ENCODE measurements at places on chromosomes 5 and 9.

DNA sequence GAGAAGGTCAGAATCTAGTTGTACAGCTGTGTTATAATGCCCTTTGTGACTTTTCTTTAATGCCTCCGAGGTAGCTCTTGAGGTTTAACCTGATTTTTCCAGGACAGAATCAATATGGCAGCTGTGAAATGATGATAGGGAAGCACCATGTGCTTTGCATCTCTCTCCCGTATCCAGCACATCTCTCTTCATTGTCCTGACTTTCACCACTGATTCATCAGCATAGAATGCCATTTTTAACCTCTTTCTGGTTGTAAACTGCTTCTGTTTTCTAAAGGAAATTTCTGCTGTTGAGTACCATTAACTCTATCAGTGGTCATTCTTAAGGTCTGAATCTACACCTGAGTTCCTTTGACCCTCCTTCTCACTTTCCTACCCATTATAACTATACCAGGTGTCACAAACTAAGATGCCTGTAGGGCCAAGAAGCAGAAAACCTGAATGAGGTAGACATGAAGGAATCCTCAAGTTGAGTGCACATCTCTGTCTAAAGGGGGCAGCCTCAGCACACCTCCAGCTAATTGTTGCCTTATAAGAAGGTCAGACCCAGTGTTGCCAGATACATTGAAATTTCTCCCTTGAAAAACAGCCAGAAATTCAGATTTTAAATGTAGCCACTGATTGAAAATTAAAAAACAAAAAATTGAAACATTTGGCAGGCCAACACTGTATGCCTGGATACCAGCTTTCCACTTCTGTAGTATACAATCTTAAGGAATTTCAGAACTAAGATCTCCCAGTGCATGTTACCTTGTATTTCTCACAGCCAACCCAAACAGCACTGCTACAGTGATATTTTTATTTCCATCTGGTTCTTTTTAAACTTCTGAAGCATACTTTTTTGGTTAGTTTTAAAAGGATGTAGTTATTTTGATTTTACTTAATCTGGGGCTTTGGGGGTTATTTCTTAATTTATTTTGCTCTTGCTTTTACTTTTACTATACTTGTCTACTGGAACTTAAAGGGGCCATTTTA, 35.8 kb upstream of the TLX3 start:
- DNase-seq: no peak

DNA sequence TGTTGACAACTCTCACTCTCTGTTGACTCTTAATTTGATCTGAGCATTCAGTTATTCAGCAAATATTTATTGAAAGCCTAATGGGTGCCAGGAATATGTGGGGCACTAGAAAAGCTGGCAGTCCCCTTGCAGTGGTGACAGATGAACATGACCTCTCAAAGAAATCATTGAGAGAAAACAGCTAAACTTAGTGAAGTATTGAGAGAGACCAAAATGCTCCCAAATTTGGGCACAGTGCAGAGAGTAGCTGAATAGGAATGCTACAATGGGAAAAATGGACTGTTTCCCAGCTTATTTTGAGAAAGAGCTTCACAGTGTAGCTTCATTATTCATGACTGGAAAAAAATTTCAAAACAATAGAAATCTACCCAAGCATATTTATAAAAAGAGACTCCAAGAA, 257.9 kb downstream of the SGCD start:
- no peak for DNase-seq

GRCh38 chr5:170327829-170328228, 30.3 kb upstream of the LCP2 start:
- DNase-seq: no peak

DNA sequence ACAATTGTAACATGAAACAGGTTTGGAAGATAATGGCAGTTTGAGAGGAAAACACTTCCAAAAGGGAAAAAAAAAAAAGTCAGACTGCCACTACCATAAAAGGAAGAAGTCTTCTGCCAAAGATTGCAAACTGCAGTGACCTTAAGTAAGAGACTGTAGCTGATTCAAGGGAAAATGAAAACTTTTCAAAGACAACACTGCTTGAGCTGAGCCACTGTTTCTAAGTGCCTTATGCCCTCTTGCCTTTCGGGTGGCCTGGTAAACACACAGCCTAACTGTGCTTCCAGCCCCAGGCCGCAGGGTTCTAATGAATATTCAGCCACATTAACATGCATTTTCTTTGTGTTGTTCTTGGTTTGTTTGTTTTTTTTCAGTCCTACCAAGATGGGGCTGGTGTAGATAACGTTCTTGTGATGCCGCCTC, 354.6 kb downstream of the BNC2 start:
- DNase-seq: no peak

- DNase-seq: no peak
Observed at GRCh38 chr5:167546270-167546669, 745.2 kb upstream of the WWC1 start.

GRCh38 chr5:22611327-22611726, 241.8 kb downstream of the CDH12 start:
- no peak for DNase-seq
